ENCODE measurements at places on chromosomes 7 and 10. TPM values are rescaled to one million over a fixed set of nuclear protein-coding genes. Genes with fewer than 3 reads are reported as not detected.

The SLIT1 gene
- total RNA-seq, result 0.05 TPM

GRCh38 chr7:120862987-120863590 is 5.1 kb upstream of the TSPAN12 start:
- no peak for DNase-seq

The ATP6V0A4 gene
- not detected for total RNA-seq

DNA sequence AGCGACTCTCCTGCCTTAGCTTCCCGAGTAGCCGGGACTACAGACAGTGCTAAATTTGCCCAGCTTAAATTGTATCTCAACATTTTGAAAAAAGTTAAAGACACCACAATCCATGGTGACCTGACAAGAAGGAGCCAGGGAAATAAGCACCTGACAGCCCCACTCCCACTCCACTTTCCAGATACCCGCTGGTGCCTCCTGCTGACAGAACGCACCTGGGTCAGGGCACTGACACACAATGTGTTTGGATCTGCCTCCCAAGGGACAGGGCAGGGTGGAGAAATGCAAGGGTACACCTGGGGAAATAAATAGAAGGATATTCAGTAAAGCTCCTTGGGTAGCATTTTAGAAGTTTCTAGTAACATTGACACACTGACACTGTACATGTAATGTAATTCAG is 58.9 kb upstream of the OPN4 start:
- DNase-seq, result no peak

The ZPBP gene
- total RNA-seq, result not detected

DNA sequence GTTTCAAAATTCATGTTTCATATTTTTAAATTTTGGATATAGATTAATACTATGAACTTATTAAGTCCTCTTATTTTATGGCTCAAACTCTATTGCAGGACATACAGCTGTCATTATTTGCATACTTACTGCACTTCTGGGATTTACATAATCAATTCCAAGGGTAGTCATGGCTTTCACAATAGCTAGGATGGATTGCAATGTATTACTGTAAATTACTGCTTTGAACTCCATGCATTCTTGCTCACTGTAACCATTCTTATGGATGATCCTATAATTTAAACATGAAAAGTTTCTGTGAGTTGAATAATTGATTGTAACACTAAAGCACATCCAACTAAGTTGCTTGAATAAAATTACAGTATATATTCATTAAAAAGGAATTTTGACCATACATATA is 23.5 kb downstream of the GNAT3 start:
- DNase-seq, result no peak

DNA sequence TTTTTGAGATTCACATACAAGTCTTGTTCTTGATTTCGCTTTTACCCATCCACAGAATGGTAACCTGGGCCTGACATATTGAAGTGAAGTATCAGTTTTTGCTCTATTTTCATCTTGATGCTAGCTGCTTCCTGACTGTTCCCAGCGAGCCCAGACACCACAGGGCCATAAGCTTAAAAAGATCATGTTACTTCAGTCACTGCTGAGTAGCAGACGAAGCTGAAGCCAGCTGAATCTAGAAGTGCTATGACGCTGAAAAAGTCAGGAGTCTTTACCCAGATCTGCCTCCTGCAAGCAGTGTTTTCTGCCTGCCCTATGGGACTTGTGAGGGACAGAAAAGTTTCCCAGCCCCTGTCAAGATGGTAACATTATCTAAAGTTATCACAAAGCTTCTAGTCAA is 2.7 kb upstream of the PRXL2A start:
- DNase-seq, result no peak

The WBP1L gene
- 21.2 TPM for total RNA-seq

DNA sequence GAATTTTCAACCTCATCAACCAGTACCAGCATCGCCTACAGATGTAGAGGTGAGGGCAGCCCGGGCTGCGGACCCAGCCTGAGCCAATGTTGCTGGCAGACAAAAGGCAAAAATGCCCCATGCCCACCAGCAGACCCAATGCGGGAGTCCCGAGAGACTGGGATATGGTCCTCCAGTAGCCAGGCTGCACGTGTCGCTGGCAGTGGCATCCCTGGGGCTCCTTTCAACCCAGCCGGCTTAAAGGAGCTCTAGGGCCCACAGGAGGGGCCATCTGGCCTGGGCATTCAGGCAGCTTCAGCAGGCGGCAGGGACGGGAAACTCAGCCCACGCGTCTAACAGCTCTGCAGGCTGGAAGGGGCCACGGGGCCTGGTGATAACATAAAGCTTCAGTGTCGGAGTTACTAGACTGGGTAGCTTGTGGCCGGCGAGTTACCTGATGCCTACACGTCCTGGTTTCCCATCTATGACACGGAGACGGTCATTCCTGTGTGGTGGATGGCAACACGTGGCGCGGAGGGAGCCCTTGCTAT is 70.7 kb downstream of the PROSER2 start:
- DNase-seq, result no peak

The CYP2E1 gene
- 1.3 TPM for total RNA-seq

The ANTXRL gene
- not detected for total RNA-seq

DNA sequence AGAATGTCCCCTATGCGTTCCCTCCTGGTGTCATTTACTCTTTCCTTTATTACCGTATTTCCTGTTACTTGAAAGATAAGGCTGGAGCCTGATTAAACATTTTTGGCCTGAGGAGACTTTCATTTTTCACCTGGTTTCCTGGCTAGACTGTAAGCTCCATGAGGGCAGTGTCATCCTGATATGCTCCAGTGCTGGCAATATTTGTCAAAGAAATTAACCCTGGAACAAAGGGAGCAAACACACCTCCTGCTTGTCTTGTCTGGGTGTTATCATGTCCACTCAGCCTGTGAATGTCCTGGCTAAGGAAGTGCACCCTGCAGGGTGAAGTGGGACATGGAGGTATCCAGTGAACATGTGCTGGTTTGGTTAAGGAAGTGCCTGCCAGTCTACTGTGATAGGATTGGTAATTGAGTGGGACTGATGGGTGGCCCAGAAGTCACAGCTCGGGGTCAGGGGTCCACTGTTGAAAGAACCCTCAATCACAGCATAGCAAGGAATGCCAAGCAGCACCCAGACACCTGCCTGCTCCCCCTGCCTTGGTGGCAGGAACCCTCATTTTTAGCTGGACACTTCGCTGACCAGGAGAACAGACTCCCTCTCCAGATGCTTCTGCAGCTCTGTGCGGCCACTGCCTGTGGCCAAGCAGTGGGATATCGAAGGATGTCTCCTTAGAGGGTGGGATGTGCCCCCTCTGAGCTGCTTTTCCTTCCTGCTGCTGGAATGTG is 20.9 kb upstream of the PPIA start:
- DNase-seq, result no peak

DNA sequence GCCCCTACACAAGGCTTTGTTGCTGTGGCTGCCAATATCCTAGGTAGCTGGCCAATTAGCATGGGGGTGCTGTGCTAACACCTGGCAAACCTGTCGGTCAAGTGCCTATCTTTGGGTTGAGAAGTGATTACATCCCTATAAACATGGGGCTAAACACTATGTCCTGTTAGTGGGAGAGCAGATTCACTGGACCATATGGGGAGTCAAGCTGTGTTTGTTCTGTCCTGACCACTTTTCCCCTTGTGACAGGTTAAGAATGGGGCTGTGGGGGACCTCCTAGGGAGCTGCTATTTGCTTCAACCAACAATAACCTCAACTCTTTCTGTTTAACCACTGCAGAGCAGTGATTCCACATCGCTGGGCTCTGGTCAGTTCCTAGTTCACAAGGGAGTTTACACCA is 151.5 kb upstream of the AOAH start:
- DNase-seq, result no peak

DNA sequence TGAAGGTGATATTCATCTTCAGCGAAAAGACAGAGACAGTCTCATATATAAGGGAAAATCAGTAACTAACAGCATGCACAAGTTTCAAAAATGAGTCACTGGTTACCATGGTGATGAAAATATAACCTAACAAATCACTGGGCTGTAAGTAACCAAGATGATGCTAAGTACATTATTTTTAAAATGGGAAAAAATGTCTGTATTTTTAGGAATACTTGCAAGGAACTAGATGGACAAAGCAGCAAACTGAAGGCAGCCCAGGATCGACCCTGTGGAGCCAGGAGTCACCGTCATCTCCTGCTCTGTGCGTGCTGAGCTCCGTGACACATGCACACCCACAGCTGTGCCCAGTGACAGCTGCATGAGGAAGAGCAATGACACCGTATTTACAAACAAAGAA is 137.3 kb downstream of the ELMO1 start:
- DNase-seq, result no peak

The SPDYE8 gene
- not detected for total RNA-seq

The PRSS2 gene
- total RNA-seq, result 5.8 TPM

DNA sequence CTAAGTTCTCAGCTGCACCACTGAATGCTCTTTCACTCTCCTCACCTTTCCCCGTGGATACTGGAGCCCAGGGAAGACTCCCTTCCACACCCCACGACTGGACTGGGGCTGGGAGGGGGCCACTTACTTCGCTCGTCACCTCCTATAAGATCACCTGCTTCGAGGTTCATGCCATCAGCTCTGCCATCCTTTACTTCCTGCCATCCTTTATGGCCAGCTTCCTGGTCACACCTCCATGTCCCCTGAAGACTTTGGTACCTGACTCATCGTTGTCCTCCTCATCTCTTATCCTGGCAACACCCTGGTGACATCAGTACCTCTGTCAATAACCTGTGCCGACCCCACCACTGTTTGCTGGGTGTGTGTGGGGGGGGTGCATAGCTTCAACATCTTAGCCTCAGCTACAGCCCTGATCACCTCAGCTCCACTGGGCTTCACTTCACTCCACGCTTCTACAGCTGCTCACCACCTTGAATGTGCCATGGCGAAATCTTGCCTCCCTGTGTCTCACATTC is 8.7 kb upstream of the VDAC2 start:
- DNase-seq, result no peak

The ASB13 gene
- total RNA-seq, result 10.6 TPM

DNA sequence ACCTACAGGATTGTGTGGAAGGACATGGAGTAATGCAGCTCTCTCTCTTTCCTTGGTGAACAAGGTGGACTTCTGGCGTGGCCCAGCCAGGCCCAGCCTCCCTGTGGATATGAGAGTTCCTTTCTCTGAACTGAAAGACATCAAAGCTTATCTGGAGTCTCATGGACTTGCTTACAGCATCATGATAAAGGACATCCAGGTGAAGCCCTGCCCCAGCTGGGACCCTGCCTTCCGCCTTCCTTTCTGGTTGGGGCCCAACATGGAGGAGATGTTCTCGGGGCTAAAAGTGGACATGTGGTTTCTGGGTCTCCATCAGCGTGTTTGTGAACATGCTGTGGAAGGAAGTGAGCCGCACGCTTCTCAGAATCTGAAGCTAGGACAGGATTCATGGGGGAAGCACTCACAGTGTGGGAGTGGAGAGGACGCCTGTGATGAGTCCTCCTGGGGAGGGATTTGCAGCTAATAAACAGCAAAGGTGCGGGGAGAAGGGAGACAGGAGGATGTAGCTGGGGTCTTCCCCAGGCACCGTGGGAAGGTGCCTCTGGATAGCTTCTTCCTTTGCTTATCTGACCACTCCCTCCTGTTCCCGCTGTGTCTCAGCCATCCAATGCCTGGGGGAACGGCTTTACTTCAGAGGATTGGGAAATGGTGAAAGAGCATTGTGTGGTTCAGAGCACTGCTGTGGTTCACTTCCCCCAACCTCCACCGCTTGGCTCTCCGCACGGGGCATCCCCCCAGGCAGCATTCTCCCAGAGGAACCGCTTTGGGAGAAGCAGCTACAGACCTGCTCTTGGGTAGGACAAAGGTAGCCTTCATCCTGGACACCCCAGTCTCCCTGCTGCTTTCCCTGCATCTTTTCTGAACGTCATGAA is 5.5 kb downstream of the CPA5 start:
- DNase-seq, result no peak

DNA sequence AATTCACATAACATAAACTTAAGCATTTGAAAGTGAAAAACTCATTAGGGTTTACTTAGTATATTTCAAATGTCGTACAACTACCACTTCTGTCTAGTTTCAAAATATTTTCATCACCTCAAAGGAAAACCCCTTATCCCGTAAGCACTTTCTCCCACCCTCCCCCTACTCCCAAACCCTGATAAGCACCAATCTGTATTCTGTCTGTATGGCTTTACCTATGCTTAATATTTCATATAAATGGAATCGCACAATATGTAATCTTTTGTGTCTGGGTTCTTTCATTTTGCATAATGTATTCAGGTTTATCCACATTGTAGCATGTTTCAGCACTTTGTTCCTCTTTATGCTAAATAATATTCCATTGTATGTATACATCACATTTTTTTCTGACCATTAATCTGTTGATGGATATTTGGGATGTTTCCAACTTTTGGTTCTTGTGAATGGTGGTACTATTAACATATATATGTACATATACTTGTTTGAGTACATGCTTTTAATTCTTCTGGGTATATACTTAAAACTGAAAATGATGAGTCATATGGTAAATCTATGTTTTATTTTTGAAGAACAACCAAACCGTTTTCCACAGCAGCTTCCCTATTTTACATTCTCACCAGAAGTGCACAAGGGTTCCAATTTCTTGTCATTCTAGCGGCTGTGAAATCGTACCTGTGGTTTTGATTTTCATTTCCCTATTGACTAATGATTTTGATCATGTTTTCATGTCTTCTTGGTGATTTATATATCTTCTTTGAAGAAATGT is 6.2 kb upstream of the STARD3NL start:
- no peak for DNase-seq

- no peak for DNase-seq
Measured at GRCh38 chr10:116237970-116238369, 35.0 kb downstream of the GFRA1 start.

- DNase-seq, result no peak
Measured at GRCh38 chr7:80278737-80279136, 144.1 kb downstream of the GNAI1 start.

DNA sequence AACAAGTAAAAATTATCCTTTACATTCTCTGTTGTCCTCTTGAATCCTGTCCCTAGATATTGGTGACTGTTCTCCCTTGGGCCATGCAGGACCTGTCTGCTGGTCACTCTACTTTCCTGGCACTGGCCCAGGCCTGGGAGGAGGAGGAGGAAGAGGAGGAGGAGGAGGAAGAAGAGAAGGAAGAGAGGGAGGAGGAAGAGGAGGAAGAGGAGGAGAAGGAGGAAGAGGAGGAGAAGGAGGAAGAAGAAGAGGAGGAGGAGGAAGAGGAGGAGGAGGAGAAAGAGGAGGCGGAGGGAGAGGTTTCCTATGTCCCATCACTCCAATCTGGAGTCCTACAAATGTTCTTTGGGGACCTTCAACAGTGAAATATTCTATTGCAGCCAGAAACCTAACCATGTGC is 97.3 kb upstream of the NAMPT start:
- DNase-seq, result no peak

- DNase-seq, result no peak
Measured at GRCh38 chr7:959271-959670, 4.8 kb upstream of the ADAP1 start.

DNA sequence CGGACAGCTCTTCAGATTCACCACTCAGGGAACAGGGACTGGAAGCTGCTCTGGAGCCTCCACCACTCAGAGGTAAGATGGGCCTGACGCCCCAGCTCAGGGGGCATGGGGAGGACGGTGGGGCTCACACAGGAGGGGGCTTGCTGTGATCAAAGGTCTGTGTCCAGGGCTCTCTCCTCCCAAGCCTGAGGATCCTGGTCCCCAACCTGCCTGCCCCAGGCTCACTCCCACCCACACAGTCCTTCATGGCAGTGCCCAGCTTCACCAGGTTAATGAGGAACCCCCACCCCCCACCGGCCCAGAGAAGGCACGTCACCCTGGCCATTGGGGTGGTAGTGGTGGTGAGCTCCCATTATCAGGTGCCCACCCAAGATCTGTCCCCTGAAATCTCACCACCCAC is 926.7 kb upstream of the ZNF722 start:
- no peak for DNase-seq

The TUBB8 gene
- total RNA-seq, result not detected

Measured in heart right ventricle (tissue), 16 donors.